ENCODE measurements at places on chromosomes 2 and 18.

DNA sequence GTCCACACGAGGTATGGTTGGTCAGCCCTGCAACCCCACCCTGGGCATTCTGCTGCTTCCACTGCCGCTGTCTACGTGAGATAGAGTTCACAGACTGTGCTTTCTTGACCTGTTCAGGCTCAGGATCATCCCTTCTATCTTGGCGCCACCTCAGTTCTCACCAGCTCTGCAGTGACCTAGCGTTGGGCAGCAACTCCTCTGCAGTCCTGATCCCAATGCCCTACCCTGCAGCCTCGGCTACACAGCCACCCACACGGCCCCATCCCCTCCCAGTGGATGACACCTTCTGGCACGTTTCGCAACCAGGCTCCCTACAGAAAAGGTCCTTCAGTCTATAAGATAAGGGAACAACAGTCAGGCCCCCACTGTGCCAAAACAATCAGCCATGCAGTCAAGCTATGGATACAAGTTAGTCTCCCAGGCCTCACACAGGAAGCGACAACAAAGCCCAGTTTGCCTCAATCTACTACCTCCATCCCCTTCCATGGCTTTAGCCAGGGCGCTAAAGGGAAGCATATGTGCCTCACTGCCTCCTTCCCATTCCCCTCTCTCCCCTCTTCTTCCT, 317.9 kb upstream of the PKDCC start:
- DNase-seq: no peak

DNA sequence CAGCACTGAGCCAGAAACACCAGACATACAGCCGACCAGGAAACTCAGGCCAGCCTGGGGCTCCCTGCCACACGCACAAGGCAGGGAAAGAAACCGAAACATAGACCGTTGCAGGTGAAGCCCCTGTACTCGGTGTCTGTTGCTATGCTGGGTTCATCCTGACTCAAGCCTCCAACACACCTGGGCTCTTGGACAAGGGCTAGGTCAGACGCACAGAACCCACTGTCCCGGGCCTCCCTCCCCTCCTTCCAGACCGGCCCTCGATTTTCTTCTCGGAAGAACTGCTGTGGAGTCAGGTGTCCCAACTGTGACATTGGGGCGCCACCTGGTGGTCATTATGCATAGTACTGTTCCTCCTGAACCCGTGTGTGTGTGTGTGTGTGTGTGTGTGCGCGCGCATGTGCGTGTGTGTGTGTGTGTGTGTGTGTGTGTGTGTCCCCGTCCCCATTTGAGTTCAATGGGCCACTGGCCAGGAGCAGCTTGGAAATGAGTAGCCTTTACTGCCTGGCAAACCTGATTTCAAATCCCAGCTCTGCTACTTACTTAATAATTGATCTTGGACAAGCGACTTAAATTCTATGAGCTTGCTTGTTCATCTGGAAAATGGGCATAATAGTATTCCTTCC, 55.4 kb upstream of the GLI2 start:
- DNase-seq: peak; percentile 46

DNA sequence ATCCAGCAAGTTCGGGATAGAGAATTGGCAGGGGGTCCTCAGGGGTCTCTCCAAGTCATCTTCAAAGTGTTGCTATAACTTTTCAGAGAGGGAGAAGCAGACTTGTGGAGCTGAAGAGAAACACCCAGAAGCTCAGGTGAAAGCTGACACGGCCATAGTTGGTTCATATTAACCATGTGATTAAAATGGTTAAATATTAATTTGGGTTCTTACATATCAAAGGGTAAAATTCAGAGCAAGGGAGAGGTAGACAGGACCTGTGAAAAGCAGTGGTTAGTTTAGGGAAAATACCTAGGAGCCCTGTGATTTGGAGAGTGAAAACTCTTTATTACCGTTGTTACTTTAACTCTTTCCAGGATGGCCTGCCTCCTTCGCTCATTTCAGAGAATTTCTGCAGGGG, at the start of gene UGT1A6:
Gene UGT1A6 (plus strand): TSS at position 243 of the 400 bp plus-strand sequence. CDS start 115 bp downstream, at position 358.
- no peak for DNase-seq

DNA sequence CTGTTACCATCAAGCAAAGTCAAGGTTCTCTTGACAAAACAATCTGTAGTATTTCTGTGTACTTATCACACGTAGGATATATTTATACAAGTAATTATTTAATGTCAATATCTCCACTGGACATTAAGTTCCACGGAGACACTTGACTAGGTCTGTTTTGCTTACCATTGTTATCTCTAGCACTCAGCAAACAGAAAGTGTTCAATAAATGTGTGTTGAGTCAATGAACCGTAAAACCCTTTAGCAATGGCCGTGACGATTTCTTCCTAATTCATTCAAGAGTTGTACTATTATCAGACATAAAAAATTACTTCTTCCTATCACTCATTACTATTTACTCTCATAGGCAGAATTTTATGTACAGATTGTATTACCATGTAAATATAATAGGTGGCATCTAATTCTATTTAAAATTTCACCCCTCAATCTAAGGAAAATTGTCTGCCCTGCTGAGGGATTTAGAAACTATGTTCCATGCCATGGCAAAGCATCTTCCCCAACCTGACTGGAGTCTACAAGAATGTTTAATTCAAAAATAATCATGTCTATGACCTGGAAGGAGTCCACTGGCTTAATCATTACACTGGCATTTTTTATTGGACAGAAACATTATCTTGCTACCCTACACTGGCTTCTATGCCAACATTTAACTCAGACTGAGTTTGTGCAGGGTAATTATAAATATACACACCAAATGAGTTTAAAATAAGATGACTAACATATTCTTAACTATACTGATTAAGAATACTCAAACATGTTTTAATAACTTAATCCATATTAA, 301.9 kb downstream of the ZEB2 start:
- DNase-seq: no peak

DNA sequence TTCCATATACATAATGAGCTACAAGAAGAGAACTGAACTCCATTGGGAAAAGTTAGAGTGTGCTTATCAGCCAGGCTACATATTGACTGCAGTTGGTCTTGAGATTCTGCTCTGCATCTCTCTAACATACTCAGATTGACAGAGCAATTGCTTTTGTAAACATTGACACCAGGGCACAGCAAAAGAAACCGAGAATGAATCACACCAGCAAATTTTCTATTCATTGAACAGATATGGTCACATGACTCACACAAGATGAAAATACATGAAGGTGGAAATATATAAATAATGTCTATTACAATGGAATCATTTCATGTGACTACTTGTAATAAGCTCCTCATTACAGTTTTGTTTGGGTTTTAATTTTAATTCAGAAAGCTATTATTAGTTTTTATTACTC, 691.9 kb upstream of the TMEFF2 start:
- no peak for DNase-seq

- DNase-seq: no peak
These were observed 808.9 kb downstream of the SUCLG1 start for GRCh38 chr2:83650161-83650560.

- no peak for DNase-seq
These were observed 1.9 kb downstream of the NOP58 start for GRCh38 chr2:202267495-202267894.

DNA sequence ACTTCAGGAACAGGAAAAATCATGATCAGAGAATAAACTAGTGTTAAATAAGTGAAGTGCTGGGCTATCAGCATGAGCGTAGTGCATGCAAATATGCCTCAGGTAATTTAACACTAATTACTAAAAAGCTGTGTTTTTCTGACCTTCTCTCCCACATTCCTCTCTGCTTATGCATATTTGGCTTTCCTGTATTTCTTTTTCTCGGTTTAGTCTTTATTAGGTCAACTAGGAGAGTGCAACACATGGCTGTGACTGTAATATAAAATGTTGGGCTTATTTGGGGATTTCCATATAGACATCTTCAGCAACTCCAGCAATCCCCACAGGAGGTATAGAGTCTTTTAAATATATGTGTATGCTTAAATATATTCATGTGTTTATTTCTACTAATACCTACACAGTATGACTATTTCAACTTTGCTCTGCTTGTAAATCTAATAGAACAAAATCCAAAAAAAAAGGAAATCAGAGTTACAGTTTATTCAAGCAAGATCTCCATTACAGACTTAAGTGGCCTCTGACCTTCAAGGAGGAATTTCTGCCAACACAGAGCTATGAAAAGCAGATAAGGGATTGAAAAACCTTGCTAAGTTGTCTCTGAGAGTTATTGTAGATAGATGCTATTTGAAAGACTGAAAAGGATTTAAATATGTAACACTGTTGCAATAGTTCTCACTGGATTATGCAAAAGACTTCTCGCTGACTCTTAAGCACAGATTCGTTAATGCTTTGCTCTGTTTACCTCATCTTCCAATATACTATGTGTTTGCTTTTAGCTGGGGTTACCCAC, 359.5 kb upstream of the RGPD4 start:
- DNase-seq: no peak

GRCh38 chr18:13628211-13628610, 98.1 kb downstream of the FAM210A start:
- DNase-seq: no peak

DNA sequence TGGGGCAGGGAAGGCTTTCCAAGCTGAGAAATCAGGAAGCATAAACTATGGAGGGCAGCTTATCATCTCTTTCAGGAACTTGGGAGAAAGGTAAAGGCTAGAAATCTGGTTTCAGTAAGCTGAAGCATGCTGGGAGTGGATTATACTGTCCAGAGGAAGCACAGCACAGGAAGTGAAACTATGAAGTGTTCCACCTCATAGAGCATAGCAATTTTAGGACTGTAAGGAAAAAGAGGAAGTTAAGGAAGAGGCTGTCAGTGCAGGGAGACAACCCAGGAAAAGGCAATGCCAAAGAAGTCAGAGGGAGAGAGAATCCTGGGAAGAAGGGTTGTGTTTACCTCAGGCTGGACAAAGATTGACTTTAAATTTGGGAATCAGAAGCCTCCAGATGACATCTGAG, 51.9 kb downstream of the EFEMP1 start:
- no peak for DNase-seq

DNA sequence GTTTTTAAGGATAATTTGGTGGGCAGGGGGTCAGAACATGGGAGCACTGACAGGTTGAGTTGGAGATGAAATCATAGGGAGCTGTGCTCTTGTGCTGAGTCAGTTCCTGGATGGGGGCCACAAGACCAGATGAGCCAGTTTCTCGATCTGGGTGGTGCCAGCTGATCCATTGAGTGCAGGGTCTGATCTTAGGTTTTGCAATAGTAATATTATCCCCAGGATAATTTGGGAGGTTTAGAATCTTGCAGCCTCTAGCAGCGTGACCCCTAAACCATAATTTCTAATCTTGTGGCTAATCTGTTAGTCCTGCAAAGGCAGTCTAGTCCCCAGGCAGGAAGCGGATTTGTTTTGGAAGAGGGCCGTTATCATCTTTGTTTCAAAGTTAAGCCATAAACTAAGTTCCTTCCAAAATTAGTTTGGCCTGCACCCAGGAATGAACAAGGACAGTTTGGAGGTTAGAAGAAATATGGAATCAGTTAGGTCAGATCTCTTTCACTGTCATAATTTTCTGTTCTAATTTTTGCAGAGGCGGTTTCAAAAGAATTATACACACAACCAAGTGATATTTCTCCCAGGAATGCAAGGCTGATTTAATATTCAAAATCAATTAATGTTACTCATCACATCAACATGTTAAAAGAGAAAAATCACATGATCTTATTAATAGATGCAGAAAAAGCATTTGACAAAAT, 23.0 kb downstream of the DBI start:
- DNase-seq: no peak

DNA sequence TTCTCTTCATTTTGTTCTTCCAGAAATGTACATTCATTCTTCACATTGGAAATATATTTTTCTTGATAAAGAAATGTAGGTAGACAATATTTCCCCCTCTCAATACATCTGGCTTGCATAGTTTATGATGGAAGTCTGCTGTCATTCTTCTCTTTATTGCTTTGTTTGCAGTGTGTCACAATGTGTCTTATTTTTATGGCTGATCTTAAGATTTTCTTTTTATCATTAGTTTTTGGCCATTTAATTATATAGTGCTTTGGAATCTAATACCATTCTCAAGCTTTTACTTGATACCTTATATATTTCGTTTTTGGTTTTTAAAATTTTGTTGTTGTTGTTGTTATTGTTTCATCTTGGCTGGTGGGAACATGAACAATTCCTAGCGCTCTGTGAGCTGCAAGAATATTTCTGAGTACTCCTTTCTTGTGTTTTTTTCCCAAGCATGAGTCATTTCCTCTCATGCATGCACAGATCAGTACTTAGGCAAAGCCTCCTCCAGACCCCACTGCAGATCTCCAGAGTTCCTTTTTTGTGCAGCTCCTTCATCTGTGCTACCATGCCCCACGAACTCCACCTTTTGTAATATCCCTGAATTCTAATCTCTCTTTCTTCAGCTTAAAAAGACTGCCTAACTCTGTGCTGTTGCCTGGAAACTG, 13.7 kb upstream of the MMADHC start:
- DNase-seq: no peak

- no peak for DNase-seq
These were observed 9.1 kb downstream of the LOXL3 start for GRCh38 chr2:74544634-74545033.

DNA sequence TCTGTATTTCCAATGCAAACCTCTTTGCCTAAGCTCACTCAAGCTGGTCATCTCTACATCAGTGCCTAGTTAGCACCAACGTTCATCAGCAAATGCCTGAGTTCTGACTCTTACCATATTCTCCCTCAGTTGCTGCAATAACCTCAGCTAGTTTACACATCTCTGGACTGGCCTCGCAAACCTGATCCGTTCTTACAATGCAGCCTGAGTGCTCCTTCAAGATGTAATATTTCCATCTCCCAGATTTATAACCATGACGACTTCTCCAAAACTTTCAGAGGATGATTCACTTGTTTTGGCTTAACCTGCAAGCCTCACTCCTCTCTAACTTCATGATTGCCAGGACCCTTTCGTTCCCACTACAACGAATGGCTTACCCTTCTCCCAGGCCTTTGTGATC, 69.7 kb downstream of the DIPK1C start:
- no peak for DNase-seq

DNA sequence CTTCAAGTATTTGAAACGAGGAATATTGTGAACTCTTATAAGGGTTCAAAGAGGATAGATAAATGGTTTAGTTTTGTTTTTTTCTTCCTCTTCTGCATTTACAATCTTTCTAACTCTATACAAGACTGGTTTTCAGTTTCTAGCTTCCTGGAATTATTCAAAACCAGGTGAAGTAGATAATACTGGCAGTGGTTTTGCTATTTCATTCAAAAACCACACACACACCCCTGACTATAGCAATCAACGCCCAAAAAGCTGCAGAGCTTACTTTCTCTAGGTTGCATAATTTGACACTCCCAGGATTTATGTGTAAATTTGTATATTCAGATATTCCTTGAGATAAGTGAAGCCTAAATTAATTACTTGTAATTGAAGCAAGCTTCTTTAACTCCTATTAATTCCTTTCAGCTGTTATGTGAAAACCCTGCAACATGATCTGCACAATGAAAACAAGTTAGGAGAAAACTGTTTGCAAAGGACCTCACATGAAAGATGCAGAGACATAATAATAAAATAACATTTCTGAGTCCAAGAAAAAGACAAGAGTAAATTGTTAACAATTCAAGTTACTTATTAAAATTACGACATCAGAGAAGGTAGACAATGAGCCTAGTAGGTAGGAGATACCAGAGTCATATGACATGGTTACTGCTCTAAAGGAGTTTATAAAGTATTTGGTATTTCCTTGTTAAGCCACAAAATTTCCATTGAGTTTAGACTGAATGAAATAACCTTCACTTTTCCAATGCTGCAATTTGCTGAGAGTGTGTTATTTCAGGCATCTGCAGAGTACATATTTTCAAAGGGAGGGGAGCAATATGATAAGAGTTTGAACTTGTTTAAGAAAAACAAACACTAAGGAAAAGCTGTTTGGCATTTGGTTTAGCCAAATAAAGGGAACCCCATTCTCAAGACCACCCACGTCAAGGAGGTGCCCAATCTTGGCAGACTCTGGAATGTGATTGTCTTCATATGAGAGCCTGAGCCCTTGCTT, 1.6 kb upstream of the NFE2L2 start:
- no peak for DNase-seq

GRCh38 chr2:238295144-238296112, 7.0 kb upstream of the PER2 start:
- DNase-seq: no peak
